GF-D8 (cell line): ENCODE measurements at places on chromosomes 12 and 14.
A peak's percentile ranks its signal among the peaks of the same experiment; 100 is the strongest.

- no peak for DNase-seq
Observed at GRCh38 chr12:131752451-131752850, 41.6 kb downstream of the SFSWAP start.

GRCh38 chr12:117105902-117106301 lies 6.7 kb upstream of the TESC start:
- no peak for DNase-seq

- DNase-seq, result no peak
Observed at GRCh38 chr14:24607635-24608514, 1.6 kb downstream of the GZMH start.

DNA sequence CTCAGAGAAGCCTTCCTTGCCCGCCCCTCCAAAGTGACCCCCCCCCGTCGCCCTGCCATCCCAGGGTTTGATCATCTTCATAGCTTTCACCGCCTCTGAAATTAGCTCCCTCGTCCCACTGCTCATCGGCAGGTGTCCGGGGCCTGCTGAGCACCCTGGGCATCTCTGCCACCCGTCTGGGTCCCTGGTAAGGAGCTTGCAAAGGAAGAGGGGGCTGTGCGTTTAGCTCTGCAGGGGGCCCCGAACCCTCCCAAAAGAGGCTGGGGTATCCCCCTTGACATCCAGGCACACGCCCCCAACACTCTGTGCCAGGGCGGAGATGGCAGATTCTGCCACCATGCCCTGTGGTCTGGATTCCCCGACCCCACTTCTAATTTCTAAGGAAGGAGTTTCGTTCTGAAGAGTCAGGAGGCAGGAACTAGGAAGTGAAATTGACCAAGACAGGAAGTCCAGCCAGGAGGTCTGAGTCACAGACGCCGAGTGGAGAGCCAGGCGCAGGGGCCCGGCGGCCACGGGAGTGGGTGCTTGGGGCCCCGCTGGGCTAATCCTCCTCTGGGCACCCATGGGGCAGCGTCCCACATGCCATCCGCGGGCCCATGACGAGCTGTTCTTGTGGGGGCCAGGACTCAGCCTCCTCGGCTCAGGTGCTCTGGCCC lies 95.7 kb downstream of the RFLNA start:
- peak; percentile 50 for DNase-seq

- no peak for DNase-seq
Observed at GRCh38 chr14:85644211-85644610, 114.3 kb downstream of the FLRT2 start.

DNA sequence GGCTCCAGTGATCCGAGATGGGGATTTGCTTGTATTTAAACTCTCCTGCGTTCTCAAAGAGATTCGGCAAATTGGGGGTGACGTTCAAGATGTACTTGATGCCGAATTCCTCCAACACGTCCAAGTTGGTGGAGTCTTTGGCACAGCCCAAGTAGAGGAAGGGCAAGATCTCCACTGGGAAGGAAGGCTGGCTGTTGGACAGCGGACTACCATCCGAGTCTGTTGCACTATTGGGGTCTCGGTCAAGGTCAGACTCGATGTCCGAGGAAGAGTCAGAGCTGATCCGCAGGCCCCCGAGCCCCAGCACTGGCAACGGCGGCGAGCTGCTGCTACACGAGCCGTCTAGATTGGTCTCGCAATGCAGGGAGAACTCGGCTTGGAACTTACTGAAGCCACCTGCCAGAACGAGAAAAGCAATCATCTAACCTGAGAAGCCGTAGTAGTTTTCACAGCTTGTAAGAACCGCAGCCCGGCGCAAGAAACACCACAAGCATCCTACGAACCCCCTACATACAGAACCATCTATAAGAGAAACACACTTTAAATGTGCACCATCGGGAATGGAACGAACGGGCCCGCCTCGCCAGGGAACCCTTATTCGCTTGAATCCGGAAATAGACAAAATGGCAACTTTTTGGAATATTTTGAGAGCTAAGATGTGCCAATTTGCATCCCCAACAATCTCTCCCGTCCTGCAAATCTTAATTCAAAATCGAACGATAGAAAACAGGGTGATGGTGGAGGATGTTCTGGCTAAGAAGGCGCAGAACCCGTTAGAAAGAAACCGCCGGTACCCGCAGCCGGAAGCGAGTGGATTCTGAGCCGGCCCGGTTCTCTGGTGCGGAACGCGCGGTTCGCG lies 1.4 kb downstream of the DUSP6 start:
- DNase-seq, result no peak

GRCh38 chr12:113744802-113745395 lies 221.2 kb downstream of the RBM19 start:
- no peak for DNase-seq

DNA sequence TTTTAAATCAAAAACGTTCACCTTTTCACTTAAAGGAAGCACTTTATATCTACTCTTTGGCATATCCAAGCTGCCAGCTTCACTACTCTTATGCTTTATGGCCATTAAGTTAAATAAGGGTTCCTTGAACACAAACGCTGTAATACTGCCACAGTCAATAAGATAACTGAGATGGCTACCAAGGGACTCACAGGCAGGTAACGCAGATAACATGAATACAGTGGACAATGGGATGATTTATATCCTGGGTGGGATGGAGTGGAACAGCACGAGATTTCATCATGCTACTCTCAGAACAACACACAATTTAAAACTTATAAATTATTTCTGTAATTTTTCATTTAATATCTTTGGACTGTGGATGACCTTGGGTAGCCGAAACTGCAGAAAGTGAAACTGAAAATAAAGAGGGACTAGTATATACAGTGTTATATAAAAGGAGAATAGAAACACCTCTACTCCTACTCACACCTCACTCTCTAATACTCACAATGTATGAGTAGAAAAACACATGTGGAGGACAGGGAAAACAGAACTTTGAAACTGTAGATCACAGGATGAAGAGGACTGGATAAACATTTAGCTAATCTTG lies 367.3 kb downstream of the C12orf50 start:
- DNase-seq, result no peak
